Stimulated activated CD4-positive, alpha-beta T cell treated with anti-CD3 and anti-CD28 coated beads, Interleukin-12 subunit alpha, Interleukin-12 subunit beta, amount 100 ng/mL, for 48 hours (primary cell): ENCODE measurements at places on chromosomes 11 and 22.

GRCh38 chr11:68912254-68912653, 8.6 kb downstream of the IGHMBP2 start:
- DNase-seq = no peak

GRCh38 chr11:92738276-92738675, 231.2 kb upstream of the MTNR1B start:
- no peak for DNase-seq

DNA sequence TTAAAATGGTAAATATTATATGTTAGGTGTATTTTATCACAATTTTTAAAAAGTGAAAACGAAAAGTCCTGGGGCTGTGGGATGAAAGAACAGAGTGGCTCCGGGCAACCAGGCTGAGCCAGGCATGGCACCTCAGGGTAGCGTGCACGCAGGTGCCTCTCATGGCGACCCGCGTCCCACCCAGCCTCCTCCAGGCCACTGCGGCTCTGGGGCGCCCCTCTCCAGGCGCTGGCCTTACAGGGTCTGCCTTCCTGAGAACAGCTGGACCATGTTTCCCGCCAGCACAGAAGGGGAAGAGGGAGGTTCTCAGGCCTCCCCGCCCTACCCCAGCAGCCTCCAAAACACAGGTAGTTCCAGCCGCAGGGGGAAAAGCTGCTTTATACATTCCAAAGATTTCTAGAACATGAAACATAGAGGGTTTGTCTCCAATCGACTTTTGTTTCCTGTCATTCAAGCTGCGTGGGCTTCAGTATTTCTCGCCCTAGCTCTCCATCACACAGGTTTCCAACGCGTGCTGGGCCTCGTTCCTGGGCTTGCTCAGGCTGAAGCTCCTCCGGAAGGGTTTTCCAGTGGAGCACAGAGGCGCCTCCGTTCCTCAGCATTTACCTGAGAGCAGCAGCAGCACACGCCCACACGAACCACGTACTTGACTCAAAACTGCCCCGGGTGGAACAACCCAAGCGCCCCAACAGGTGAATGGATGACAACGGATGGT, 10.5 kb downstream of the EHD1 start:
- DNase-seq = no peak

GRCh38 chr11:74024261-74025029, 15.6 kb upstream of the UCP3 start:
- DNase-seq = peak; percentile 46

- DNase-seq = no peak
Measured at GRCh38 chr11:12270215-12270797, 107.1 kb upstream of the PARVA start.
